Spinal cord (tissue), 10 donors: ENCODE measurements at places on chromosomes 7 and 10. TPM values are rescaled to one million over a fixed set of nuclear protein-coding genes. Genes with fewer than 3 reads are reported as not detected.

OPALIN gene
- 0.83 TPM for polyA plus RNA-seq

POLR2J2 gene
- 11.5 TPM for polyA plus RNA-seq

NUTM2A gene
- 6.8 TPM for polyA plus RNA-seq

UNC5B gene
- polyA plus RNA-seq, result 23.3 TPM

GPAM gene
- 16.8 TPM for polyA plus RNA-seq

TFR2 gene
- polyA plus RNA-seq, result 16.9 TPM

CACNA2D1 gene
- 48.3 TPM for polyA plus RNA-seq

TEX47 gene
- polyA plus RNA-seq, result not detected

PMS2 gene
- 21.7 TPM for polyA plus RNA-seq

TBATA gene
- polyA plus RNA-seq, result not detected

CYP3A7 gene
- polyA plus RNA-seq, result 0.66 TPM
